ENCODE measurements at places on chromosomes 2 and 18.

- DNase-seq: no peak
These were observed 2.4 kb downstream of the EPAS1 start for GRCh38 chr2:46299365-46300263.

- DNase-seq: no peak
These were observed 26.8 kb upstream of the SPATA3 start for GRCh38 chr2:230968921-230969658.

DNA sequence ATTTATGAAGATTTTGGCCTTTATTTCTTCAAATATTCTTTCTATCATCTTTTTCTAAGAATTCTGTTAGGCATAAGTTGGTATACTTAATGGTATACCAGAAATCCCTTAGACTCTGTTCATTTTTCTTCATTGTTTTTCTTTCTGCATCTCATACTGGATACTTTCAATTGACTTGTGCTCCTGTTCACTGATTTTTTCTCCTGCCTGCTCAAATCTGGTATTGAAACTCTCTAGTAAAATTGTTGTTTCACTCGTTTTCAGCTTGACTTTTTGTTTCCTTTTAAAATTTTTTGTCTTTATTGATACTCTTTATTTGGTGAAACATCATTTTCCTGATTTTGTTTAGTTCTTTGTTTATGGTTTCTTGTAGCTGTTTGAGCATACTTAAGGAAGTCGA is 243.2 kb downstream of the TRIB2 start:
- no peak for DNase-seq

GRCh38 chr2:185181901-185182300 is 556.7 kb upstream of the FSIP2 start:
- no peak for DNase-seq

DNA sequence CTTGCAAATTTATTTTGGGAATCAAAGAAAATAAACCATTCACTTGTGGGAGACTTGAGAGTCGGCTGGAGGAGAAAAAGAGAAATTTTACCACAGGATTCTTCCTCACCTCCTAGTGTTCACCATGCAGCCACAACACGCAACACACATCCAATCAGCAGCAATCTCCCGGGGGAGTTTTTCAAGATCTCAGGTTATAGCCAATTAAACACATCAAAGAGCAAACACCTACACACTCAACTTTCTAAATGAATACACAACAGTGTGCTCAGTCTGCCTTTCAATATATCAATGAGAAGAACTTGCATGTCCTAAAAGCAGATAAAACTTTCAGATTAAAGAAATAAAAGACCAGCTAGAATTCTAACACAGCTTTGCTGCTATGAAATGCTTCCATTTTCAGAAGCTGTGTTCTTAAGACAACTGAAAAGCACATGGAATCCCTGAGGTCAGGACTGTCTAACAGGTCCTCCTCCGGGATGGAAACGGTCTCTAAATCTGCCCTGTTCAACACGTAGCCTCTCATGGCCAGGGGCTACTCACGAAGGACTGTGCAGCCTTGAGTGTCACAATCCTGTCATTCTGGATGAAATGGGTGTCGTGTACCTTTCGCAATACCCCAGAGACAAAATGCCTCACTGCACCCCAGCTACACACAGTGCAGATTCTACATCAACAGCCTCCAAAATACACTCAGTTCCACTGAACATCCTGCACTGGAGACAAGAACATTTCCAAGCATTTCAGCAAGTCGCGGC is 84.2 kb downstream of the ZNF516 start:
- no peak for DNase-seq

GRCh38 chr2:190841707-190842505 is 38.7 kb upstream of the GLS start:
- no peak for DNase-seq

GRCh38 chr2:131577812-131578211 is 50.1 kb downstream of the CCDC74A start:
- no peak for DNase-seq

DNA sequence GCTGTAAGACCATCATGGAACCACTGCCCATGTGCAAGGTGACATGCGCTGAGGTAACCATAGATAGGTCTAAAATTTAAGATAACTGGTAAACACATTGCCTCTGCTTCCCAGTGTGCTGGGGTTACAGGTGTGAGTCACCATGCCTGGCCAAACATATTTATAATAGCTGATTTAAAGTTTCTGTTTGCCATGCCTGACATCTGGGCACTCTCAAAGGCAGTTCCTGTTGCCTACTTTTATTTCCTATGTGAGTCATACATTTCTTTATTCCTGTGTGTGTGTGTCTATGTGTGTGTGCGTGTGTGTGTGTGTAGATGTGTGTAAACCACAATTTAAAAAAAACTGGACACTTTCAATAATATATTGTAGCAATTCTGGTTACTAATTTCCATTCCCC is 415.2 kb upstream of the NETO1 start:
- no peak for DNase-seq

GRCh38 chr2:137772451-137772850 is 191.8 kb upstream of the HNMT start:
- no peak for DNase-seq

DNA sequence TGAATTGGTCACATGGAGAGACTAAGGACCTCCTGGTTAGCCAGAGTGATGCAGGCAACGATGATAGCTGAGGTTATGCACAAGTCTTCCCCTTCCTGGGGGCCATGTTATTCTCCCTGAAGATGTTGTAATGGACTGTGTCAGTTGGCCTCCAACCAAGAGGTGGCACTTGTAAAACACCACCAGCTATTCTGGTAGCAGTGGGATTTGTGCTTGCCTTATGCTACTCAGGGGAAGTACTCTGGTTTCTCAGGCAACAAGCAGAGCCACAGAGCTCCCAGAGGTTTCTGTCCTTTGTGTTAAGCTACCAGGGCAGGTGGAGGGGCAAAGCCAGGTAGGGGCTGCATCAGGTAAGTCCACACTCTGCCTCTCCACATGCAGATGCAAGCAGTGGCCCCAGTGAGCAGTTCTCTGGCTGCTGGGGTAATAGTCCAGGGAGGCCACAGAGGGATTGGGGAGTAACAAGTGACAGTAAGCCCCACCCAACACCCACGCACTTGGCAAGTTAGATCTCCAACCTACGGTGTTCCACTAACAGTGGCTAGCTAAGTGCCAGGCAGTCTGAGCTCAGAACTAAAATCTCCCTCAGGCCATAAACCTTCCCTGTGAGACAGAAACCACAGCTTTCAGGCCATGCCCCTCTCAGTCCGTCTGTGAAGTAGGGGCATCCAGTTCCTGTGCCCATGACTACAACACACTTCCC is 99.7 kb downstream of the RND3 start:
- DNase-seq: no peak

All from NCI-H1417 treated with DMSO at 0.1 percent for 48 hours (cell line).